Lung (tissue), 17 donors: ENCODE measurements at places on chromosomes 6 and 20. TPM values are rescaled to one million over a fixed set of nuclear protein-coding genes. Genes with fewer than 3 reads are reported as not detected.
A peak's percentile ranks its signal among the peaks of the same experiment; 100 is the strongest.

DNA sequence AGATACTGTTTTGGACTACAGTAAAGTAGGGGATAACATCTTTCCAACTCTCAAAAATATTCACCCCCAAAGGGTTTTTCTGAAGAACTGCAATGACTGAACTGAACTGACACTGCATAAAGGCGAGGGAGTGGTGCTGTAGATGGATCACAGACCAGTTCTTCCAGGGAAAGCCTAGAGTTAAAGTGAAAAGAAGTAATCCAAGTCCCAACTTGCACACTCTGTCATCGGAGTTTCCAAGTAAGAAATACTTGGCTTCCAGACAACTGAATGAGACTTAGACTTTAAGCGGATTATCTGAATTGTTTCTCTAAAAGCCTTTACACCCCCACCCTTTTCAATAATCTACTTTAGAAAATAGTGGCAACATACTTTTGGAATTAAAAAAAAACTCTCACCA is 134.1 kb upstream of the PREP start:
- no peak for DNase-seq

DNA sequence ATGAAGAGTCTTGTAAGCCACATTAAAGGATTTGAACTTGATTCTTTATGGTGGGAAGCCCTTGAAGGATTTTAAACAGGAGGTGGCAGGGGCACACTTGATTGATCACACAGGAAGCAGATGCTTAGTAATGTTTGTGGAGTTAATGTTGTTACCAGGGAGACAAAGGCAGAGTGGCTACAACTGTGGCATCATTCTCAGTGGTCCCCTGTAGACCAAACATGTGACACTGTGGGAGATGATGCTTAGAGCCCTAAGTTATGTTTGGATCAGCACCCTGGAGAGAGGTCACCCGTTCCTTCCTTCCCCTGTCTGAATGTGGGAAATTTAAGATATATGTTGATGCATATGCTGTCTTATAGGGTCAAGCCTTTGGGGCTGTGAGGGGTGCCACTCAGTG is 53.2 kb downstream of the EIF2S2 start:
- no peak for DNase-seq

Gene HMGCLL1
- 14.8 TPM for total RNA-seq

GRCh38 chr6:32973144-32974015 is 5.0 kb downstream of the BRD2 start:
- DNase-seq, result peak; percentile 56

Gene FOXA2
- total RNA-seq, result 39.5 TPM

GRCh38 chr20:9417665-9418064 is 96.7 kb upstream of the LAMP5 start:
- no peak for DNase-seq

Gene SLC22A3
- 30.9 TPM for total RNA-seq

Gene SRMS
- not detected for total RNA-seq

DNA sequence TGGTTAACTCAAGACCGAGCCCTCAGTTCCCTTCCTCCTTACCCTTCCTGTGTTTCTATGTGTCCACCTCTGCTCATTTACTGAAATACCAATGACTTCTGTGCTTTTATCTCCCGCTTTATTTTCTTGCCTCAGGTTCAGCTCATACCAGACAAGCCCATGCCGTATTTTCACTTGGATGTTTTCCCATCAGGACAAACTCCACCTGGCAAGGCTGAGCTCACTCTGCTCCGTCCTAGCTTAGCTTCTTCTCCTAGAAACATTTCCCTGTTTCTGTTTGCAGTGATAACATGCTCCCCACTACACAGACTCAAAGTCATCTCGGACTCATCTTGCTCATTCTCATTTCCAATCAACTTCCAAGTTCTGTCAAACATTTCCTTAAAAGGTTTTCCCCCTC is 56.9 kb upstream of the TFB1M start:
- no peak for DNase-seq

GRCh38 chr20:4632876-4633275 is 88.8 kb upstream of the PRND start:
- DNase-seq, result no peak

- DNase-seq, result no peak
Measured at GRCh38 chr20:4666001-4666479, 55.7 kb upstream of the PRND start.

GRCh38 chr20:33291830-33292355 is 8.9 kb downstream of the BPIFB1 start:
- DNase-seq, result peak; percentile 3

GRCh38 chr6:109979033-109979921 is 1.2 kb downstream of the GPR6 start:
- DNase-seq, result peak; percentile 1

Gene CST8
- total RNA-seq, result not detected

Gene KCNK5
- 22.0 TPM for total RNA-seq

Gene RAET1L
- not detected for total RNA-seq

- no peak for DNase-seq
Measured at GRCh38 chr6:28522594-28523240, 3.0 kb upstream of the GPX5 start.

Gene FOXS1
- total RNA-seq, result 2.3 TPM

Gene COMMD7
- total RNA-seq, result 26.1 TPM

- DNase-seq, result no peak
Measured at GRCh38 chr6:12479881-12480280, 189.7 kb downstream of the EDN1 start.

DNA sequence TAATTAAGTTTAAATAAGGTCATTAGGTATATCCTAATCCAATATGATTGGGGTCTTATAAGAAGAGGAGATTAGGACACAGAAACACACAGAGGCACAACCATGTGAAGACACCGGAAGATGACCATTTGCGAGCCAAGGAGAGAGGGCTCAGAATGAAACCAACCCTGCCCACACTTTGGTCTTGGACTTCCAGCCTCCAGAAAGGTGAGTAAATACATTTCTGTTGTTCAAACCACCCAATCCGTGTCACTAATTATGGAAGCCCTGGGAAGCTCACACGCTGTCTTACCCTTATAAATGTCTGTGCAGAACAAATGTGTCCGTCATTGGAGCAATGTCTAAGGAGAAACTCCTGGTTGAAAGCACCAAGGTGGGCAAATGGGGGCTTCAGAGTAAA is 95.0 kb downstream of the IYD start:
- DNase-seq, result no peak

- no peak for DNase-seq
Measured at GRCh38 chr6:112401083-112401482, 54.0 kb downstream of the RFPL4B start.

GRCh38 chr6:158631678-158632537 is 12.6 kb downstream of the DYNLT1 start:
- peak; percentile 74 for DNase-seq

DNA sequence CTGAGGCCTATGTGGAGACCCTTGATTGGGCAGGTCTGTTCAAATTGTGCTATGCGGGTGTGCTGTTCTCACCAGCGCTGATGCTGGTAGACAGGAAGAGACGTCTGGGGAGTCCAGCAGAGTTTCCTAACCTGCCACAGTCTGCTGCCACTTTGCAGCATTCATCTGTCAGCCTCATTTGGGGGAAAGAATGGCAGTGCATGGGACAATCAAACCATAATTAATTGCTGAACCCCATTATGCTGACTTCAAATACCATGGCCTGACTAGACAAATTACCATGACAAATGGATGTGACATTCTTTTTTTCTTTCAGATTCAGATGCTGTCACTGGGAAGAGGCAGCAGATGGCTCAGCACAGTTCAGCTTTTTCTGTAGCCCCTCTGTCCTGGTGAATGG is 171.4 kb upstream of the SYNDIG1 start:
- no peak for DNase-seq

DNA sequence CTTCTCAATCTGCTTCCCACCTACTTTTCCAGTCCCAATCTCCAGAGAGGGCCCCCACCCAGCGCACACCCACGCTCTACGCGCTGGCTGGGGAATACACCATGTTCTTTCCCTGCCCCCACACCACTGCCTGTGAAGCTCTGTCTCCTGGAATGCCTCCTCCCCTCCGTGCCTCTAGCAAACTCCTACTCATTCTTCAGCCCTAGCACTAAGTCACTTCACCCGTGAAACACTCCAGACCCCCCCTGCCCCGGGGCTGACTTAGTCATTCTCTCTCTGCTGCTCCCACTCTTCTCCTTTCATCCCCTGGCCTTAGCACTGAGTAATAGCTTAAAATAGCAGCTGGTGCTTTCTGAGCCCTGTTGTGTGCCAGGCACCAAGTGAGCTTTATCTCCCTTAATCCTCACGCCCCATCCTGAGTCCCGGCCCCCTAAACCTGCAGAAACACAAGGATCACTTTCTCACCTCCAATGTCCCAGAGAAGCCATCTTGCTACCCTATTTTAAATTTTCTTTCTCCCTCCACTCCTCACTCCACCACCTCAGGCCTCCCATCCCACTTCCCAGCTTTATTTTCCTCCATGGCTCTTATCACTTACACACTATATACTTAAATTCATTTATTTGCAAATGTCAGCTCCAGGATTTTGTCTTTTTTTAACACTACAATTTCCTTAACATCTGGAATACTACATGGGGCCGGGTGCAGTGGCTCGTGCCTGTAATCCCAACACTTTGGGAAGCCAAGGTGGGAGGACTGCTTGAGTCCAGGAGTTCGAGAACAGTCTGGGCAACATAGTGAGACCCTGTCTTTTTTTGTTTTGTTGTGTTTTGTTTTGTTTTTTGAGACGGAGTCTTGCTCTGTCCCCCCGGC is 6.3 kb upstream of the PARD6B start:
- peak; percentile 31 for DNase-seq

DNA sequence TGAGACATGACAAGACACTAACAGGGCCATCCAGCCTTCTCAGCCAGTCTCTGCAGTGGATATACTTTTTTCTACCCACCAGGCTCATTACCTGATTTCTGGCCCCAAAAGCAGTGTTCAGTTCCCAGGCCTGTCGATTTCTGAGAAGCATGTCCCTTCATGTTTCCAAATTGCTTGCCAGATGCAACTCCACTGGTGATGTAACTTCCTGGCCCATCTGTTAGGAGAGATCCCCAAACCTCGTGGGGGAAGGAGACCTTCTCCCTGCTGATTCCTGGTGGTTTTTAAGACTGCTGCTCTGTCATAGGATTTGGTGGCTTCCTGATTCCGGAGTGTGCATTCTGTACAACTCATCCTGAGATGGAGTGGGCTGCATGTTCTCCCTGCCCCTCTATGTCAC is 31.6 kb upstream of the MRPS10 start:
- DNase-seq, result no peak

GRCh38 chr20:63942969-63943807 is 13.0 kb downstream of the UCKL1 start:
- DNase-seq, result no peak

DNA sequence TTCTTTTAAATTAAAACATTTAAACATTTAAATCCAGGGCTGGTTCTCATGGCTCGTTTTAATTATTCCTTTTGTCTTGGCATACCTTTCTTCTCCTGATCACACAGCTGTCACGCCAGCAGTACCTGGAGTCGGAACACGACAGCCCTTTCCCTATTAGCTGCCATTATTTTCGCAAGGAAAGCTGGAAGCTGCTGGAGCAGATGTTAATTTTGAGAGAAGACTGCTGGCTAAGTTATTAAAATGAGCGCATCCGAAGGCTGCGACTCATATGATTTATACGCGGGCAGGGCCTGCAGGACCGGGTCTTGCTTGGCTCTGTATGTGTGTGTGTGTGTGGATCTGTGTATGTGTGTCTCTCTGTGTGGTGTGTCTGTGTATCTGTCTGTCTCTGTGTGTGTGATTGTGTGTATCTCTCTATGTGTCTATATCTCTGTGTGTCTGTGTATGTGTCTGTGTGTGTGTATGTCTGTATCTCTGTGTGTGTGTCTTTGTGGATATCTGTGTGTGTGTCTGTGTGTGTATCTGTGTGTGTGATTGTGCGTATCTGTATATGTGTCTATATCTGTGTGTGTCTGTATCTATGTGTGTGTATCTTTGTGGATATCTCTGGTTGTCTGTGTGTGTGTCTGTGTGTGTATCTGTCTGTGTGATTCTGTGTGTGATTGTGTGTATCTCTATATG is 191.5 kb downstream of the CDH4 start:
- DNase-seq, result no peak
